ENCODE measurements at places on chromosomes 2 and 18.

DNA sequence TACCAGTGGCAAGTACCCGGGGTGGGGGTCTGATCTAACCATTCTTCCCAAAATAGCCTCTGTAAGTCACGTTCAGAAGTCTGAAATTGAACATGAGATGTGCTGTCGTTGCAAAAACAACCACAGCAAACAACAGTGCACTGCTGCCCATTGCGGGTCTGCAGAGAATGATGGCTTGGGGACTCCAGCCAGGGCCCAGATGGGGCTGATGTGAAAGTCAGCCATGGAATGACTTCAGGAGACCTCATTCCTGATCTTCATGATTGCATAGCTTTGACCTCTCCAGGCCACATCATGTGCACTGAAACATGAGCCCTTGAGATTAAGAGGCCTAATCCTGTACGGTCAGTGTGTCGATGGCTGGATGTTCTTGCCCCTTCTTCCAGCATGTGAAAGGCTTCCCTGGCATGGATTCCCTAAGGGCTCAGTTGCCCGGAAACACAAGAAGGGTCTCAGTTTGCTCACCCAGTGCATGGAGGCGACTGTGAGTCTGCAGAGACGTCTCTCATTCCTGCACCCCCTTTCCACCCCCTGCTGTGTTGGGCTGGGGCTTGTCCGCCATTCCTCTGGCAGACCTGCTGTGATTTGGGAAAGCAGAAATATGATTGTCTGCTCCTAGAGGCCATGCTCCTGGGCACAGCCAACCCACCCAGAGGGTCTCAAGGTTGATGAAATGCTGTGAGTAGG is 191.6 kb downstream of the SEPTIN10 start:
- DNase-seq, result no peak

DNA sequence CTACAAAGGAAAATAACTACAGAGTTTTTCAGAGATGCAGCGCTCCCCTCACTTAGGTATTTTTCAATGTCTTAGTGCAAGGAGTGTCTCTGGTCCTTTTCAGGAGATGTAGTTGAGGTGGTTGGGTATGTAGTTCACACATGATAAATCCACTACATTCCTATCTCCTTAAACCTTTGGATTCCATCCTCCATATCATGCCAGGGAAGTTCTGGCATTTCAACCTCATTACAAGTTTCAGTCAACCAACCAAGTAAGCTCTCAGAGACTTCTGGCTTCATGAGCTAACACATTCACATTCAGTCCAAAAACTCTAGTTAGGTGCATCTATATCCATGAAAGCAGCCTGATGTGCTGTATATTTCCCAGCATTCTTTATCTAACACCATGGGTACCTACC is 47.3 kb downstream of the MAP3K20 start:
- DNase-seq, result no peak

DNA sequence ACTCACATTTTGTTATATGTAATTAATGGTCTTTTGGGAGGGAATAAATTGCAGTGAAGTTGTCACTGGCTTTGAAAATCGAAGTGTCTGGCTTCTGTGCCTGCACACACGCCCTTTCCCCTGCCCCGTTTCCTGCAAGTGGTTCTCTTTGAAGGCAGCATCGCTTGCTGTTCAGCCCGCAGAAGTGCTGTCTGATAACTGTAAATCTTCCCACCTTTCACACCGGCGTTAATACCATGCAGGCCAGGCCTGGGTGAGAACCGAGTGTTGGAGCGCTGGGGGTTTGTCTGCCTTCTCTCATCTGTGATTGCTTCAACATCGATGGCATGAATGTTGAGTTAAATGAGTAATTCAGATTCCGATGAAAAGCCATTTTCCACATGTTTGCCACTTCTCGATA is 37.9 kb upstream of the RPL31 start:
- no peak for DNase-seq

DNA sequence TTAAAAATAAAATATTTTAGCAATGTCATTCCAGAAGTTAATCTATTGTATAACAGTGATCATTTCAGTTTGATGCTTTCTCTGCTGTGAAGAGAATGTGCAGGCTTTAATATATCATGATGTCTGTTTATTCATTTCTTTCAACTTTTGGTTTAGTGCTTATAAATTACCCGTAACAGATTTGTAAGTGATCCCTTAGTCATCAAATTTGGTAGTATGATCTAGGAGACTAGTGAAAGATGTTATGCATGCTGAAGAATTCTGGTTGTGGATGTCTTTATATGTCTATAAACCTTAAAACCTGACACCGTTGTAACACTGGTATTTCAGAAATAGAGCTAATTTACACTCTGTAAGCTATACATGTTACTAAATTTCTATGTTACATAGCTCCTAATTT is 260.4 kb downstream of the CPS1 start:
- DNase-seq, result no peak

All from GM06990 (cell line).